ENCODE measurements at places on chromosomes 16 and 17.

- H3K27ac ChIP-seq, result no peak overlapping the region
- no peak overlapping the region for H3K4me3 ChIP-seq
- peaks cover 9% of the 10 kb centered on the region for H3K4me1 ChIP-seq
These were observed 12.5 kb upstream of the PHF12 start for GRCh38 chr17:28963841-28964240.

- H3K27ac ChIP-seq, result no peak overlapping the region
- H3K36me3 ChIP-seq, result no peaks in the 10 kb centered on the region
- DNase-seq, result no peak
- no peaks in the 10 kb centered on the region for H3K4me1 ChIP-seq
These were observed 456.6 kb upstream of the DYNLRB2 start for GRCh38 chr16:80084163-80084562.

DNA sequence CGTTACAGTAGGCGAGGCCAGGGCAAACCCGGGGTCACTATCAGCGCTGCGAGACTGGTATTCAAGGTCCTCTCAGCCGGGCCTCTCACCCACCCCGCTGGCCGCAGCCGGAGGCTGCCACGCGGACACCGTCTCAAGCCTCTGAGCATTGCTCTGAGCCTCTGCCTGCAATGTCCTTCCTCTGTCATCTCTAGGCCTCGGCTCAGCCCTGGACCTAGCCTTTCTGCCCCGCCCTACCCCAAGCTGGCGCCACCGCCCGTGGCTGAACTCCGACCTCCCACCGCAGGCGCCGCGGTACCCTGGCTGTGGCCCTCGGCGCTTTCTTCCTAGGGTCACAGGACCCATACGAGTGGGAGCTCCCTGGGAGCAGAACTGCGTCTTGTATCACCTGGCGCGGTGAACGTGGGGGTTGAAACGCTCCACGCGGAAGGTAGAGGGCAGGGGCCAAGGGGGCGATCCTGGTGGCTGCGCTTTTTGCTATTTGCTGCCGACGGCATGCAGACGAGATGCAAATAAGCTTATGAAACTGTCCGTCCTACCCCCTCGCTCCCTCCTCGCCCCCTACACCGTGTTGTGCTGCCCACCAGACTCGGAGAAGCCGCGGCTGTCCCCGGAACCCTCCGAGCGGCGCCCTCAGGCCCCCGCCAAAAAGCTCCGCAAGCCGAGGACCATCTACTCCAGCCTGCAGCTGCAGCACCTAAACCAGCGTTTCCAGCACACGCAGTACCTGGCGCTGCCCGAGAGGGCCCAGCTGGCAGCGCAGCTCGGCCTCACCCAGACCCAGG, 3.7 kb downstream of the DLX4 start:
- no peak overlapping the region for H3K27ac ChIP-seq
- no peak overlapping the region for H3K4me3 ChIP-seq
- H3K27me3 ChIP-seq, result peaks cover 68% of the 10 kb centered on the region
- DNase-seq, result no peak

GRCh38 chr16:19662351-19662750, 55.7 kb downstream of the KNOP1 start:
- no peaks in the 10 kb centered on the region for H3K36me3 ChIP-seq
- H3K4me1 ChIP-seq, result no peaks in the 10 kb centered on the region
- no peaks in the 10 kb centered on the region for H3K27me3 ChIP-seq
- H3K4me3 ChIP-seq, result no peak overlapping the region
- no peak for DNase-seq
- no peak overlapping the region for H3K27ac ChIP-seq
